ENCODE measurements at places on chromosomes 2 and 18.

DNA sequence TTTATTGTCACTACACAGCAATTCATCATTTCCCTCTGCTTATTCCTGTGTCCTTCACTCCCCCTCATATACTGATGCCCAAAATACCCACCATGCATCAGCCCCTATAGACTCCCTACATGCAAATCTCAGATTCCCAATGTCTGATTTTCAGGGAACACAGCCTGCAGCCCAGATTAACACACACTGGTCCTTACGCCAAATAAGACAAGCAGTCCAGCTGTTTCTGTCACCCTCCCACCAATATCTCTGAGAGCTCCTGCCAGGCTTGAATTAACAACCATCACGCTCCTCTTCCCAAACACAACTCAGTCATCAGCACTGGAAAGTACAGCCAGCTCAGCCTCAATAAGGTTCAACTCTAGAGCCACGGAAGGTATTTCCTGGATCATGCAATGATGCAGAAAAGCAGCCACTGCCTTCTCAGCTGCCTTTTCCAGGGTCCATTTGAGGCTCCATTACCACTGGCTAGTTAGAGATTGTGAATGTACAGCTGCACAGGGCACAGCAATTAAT lies 39.0 kb upstream of the SLC35F5 start:
- DNase-seq: no peak

DNA sequence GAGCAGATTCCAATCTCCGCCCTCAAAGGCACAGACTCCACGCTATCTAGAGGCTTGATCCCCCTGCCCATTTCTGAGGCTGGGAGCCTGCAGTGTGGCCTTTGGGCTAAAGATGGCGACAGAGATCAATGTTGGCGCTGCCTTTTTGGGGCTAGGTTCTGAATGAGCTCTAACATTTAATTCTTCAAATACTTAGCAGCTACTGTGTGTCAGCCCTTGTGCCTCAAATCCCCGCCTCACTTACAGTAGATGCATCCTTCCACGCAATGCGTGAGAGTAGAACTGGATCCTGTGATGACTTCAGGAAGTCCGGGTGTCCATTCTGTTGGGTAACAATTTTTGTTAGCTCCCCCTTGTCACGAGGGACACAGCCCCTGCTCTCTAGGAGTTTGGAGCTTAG lies 12.4 kb downstream of the IL1F10 start:
- DNase-seq: no peak

DNA sequence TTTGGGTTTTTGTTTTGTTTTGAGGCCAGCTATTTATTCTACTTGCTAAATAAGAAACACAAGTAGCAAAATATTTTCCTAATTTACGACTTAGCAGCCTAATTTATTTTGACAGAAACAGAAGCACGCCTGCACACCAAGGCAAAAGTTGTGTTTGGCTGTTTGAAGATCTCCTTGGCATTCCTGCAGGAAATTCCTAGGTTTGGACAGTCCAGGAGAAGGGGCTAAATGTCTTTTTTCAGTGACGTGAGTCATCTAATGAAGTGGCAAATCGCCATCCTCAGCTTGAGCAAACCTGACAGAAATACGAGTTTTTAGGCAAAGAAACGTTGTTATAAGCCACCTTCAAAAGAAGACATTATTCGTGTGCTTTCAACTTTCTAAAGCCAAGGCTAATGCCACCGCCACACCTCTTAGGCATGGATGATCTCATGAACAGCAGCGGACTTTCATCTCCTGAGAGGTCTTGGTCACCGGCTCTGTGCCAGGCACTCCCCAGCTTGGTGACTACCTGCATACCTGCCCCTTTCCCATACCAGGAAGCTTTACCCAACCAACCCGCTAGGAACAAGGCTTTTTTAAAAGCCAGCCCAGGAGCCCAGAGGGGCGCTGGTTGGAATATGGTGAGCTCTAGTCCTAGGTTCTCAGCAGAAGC lies 30.9 kb downstream of the STK39 start:
- DNase-seq: no peak

GRCh38 chr2:156456616-156457015 lies 20.4 kb downstream of the GPD2 start:
- DNase-seq: peak; percentile 24

GRCh38 chr2:118006326-118006725 lies 7.5 kb downstream of the CCDC93 start:
- no peak for DNase-seq

DNA sequence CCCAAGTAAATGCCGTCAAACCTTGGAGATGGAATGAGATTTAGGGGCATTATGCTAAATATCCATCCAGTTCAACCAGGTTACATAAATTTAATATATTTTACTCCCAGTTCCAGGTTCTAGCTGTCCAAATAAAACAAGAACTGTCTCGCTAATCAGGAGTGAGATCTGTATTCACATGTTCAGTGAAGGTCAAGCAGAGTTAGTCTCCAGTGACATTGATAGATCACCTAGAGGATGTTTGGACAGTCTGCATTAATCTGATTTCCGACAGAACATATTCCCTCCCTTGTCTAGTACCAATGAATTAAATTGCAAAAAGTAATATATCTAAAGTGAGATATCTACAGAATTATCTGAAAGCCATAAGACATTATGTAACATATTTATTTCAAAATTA lies 979.4 kb upstream of the CNTNAP5 start:
- DNase-seq: no peak

DNA sequence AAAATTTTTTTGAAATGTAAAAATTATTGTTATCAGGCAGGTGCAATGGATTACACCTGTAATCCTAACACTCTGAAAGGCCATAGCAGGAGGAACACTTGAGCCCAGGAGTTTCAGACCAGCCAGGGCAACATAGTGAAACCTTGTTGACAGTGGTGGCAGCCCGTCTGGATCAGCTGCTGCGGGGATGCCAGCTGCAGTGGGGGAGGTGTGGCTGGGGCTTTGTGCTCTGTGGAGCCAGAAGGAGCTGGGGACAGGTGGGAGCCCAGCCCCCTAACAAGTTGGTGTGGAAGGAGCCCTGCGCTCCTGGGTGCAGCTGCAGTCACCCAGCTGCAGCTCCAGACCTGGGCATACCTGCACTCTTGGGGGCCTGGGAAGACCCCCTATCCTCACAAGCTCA lies 182.4 kb upstream of the MC4R start:
- no peak for DNase-seq

DNA sequence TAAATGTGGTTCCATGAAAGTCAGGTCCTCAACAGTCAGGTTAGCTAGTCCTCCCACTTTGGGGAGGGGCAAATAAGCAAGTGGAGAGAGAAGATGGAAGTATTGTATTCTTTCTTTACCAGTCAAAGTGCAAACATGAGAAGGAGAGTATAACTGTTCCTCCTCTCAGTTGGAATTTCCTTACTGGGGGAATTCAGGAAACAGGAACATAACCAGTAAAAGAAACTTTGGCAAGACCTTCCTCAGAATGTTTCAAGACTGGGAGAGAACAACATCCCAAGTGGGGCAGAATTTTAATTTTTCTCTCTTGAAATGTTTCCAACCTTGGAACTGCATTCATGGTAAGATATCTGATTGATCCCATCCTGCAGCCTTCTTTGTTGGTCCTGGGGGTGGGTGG lies 552.4 kb upstream of the TNP1 start:
- DNase-seq: no peak

DNA sequence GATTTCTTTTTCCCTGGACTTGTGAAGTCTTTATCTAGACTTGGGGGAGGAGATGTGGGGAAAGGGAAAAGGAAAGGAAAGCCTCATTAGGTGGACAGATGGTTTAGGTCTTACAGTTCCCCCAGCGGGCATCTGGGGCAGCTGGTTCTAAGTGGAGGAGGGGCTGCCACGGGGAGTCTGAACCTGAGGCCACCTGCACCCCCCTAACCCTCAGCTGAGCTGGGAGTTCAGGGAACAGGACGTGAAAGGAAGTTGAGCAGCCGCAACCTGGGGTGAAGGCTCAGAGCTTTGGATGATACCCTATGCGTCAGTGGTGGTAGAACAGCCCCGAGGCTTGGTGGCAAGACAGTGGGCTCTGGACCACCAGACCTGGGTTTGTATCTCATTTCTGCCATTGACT lies 26.8 kb downstream of the ITM2C start:
- DNase-seq: no peak

- DNase-seq: peak; percentile 22
Observed at GRCh38 chr2:239143858-239144712, 256.7 kb downstream of the HDAC4 start.

DNA sequence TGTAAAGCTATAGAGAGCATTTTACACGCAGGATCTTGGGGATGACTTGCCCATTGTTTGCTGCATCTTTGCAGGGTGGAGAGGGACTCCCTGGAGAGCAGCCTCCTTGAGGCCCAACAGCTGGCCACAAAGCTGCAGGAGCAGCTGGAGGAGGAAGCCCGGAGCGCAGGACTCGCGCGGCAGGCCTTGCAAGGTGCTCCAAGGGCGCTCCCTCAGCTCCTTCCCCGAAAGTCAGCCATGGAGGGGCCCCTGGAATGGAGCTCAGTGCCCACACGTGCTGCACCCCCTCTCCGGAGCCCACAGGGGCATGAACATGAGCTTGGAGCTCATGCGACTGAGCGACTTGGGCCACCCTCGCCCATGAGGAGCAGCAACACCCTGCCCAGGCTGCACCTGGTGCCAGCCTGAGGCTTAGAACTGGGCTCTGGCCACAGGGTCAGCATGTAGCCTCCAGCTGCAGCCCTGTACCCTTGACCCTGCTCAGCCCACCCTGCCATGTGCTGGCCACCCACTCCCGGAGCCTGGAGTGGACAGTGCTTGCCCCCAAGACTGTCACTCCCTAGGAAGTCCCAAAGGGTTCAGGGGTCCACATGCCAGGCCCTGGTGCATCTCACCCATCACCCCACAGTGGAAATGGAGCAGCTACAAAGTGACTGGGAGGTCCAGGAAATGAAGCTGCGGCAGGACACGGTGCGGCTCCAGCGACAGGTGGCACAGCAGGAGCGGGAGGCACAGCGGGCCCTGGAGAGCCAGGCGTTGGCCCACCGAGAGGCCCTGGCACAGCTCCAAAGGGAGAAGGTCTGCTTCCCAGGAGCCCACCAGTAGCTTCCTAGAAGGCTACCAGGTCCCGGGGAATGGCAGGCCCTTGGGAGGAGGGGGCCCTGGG lies 43.0 kb downstream of the CROCC2 start:
- no peak for DNase-seq

DNA sequence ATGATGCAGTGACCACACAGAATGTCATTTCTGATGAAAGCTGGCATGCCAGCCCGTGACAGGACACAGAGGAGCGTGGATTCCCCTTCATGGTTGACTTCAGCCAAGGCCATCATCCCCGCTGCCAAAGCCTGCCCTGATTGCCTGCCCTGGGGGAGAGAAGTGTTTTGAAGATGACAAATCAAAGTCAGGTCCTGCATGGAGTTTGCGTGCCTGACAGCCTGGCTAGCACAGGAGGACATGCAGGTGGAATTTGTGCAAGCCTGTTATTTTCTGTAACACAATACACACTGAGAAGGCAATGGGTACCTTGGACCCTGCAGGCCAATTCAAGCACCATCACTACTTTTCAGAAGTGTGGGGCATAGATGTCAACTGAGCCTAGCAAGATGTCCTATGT lies 5.4 kb upstream of the IL1R2 start:
- no peak for DNase-seq

DNA sequence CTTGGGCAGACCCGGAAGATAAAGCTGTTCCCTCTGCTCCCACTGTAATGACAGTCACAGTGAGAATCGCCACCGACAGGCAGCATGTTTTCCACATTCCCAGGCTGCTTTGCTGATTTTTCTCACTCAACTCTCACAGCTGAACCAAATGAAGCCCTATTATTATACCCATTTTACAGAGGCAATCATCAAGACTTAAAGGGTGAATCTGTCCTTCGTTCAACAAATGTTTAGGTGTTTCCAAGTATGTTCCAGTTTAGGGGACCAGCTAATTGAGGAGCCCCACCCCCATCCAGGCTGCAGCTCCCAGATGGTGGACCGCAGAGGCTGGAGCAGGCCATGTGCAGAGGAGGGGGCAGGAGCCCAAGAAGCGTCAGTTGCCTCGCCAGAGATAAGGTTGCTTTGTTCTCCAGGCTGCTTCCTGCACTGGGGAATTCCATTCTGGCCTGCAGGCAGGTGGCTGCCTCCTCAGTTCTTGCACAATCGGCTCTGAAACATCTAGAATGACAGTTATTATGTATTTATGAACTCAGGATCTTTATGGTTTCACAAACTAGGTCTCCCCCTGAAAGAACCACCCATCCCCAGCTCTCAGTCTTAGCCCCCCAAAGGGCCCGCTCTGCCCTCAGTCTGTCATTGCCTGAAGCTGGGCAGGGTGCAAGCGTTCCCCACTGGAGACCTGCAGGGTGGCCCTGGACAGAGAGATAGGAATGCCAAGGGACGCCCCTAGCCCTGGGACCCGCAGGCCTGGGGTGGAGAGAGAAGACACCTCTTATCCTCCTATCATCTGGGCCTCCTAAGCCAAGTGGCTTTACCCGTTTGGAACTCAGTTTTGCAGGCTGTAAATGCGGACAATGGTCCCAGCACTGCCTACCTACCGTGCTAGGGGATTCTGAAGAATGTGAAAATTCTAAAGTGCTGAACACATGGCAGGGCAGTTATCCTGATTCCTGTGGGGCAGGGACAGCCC lies 49.1 kb upstream of the MYCN start:
- peak; percentile 100 for DNase-seq

GRCh38 chr2:101116841-101117552 lies 34.2 kb downstream of the TBC1D8 start:
- no peak for DNase-seq

Measured in NCI-H526 (cell line).